H1 (cell line): ENCODE measurements at places on chromosomes 2 and 18.

GRCh38 chr2:158600155-158600802 is 143.5 kb downstream of the PKP4 start:
- no peak for DNase-seq

DNA sequence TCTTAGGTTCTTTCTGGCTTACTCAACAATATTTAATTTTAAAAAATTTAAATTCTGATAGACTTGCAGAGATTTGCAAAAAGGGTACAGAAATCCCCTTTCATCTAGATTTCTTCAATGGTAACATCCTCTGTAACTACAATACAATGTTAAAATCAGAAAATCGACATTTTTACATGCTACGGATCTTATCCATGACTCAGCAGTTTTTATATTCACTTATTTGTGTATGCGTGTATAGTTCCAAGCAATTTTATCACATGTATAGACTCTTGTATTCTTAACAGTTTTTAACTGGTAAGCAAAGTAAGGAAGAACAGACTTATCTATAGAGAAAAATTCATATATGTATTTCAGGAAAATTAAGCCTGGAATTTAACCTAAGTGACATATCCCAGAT is 256.1 kb upstream of the MEX3C start:
- no peak for DNase-seq

DNA sequence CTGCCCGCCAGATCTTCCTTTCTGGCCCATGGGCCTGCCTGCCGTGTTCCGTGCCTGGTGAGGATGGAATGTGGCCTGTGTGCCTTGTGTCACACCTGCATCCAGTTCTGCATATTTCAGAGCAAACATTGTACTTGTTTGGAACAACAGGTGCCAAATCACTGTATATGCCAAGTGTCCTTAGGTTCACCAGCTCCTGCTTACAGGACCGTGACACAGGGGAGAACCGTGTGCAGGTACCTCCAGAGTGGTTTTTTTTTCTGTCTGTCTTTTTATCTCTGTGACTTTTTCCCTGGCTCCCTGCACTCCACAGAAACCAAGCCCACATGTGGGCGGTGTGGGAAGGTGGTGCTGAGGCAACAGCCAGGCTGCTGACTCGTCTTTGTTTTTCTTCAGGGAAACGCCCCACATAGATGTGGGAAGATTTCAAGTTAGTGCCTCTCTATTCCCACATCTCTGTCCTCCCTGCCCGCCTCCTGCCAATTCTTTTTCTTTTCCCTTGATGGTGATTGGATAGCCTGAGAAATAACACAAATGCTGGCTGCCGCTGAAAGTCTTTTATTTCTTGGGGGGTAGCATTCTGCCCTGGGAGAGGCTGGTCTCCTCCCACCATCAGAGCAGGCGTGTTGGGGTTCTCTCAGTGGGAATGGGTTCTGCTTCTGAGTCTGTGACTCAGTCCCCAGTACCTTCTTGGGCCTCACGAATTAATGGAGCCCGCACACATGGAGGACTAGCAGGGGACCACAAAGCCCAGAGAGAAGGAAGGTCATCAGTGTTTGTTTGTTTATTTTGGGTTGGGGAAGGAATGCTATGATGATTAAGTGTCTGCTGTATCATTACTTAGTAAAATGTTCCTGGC is 21.4 kb downstream of the GRHL1 start:
- DNase-seq = no peak

DNA sequence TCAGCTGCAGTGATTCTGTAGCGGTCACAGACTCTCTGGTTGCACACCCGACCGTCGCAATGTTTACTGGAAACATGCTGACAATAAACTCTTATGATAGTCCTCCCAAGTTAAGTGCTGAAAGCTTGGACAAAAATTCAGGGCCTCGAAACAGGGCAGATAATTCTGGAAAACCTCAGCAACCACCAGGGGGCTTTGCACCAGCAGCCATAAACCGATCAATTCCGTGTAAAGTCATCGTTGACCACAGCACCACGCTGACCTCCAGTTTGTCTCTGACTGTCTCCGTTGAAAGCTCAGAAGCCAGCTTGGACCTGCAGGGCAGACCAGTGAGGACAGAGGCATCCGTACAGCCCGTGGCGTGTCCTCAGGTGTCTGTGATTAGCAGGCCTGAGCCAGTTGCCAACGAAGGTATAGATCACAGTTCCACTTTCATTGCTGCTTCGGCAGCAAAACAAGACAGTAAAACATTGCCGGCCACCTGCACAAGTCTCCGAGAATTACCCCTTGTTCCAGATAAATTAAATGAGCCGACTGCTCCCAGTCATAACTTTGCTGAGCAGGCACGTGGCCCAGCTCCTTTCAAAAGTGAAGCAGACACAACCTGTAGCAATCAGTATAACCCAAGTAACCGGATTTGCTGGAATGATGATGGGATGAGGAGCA is 166.1 kb downstream of the ASXL3 start:
- no peak for DNase-seq

- DNase-seq = no peak
These were observed 56.4 kb upstream of the VRK2 start for GRCh38 chr2:57990118-57990725.

GRCh38 chr2:10256515-10257031 is 46.1 kb upstream of the HPCAL1 start:
- no peak for DNase-seq

GRCh38 chr2:182301093-182301492 is 125.7 kb downstream of the PDE1A start:
- no peak for DNase-seq

- DNase-seq = no peak
These were observed 71.6 kb downstream of the TFCP2L1 start for GRCh38 chr2:121213386-121213785.

GRCh38 chr2:41784496-41784895 is 263.3 kb upstream of the PKDCC start:
- DNase-seq = no peak

DNA sequence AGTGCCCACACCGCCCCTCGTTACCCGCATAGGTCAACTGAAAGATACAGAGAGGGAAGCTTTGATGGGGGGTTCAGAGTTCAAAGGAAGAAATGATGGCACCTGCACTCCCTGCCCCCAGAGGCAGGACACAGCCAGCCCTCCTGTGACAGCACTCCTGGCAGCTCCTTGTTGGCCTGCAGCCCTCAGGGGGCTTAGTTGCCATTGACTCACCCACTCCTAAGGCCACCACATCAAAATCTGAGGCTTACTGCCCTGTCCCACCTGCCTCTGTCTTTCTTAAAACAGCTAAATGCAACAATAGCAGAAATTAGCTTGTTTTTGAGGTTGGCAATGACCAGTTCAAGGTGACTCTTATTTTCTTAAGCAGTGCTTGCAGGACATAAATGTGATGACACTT is 31.6 kb upstream of the SLC35F6 start:
- DNase-seq = no peak

- DNase-seq = no peak
These were observed 57.7 kb upstream of the MAP4K3 start for GRCh38 chr2:39494784-39495251.

DNA sequence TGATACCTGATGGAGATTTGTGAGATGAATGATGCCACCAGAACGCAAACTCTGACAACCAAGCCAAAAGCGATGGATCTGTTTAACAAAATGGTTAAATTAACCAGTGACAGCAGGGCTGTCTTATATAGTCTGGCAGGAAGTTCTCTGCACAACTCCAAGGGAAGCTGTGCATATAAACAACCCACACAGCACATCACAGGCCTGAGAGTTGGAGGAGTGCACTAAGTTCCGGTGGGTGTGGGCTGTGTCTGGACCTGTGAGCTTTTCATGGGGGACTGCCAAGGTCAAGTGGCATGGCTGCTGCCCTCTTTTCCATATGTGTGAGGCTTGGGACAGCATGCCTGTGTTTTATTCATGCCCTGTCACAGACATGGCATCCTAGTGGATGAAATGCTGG is 414.6 kb upstream of the TRIB2 start:
- no peak for DNase-seq

GRCh38 chr2:201631041-201631440 is 12.3 kb downstream of the TMEM237 start:
- no peak for DNase-seq

DNA sequence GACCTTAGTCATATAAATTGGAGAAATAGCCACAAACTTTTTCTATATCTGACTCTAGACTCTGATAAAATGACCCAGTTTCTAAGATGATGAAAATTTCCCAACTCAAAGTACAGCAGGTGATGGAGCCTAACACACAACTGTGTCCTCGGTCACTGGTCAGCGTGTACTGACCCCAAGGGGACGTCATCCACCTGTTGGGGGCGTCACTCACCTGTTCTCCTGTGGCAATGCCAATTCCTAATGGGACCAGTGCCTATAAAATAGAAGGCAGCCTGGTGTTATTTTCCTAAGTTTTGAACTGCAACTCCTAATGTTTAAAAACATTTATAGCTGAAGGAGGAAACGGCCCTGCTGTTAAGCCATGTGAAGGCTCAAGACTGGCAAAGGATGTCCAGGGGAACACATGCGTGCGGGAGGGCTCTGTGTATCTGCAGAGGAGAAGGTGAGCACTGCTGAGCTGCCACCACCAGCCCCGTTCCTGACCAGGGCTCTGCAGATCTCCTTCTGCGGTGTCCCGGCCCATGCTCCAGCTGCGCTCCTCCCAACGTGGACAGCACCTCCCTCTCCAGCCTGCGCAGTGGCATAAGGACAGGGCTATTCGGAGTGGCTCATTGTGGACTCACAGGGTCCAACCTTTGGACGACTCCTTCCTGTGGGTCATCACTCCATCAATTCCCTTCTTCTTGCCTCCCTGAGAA is 21.2 kb downstream of the TYMS start:
- DNase-seq = no peak

DNA sequence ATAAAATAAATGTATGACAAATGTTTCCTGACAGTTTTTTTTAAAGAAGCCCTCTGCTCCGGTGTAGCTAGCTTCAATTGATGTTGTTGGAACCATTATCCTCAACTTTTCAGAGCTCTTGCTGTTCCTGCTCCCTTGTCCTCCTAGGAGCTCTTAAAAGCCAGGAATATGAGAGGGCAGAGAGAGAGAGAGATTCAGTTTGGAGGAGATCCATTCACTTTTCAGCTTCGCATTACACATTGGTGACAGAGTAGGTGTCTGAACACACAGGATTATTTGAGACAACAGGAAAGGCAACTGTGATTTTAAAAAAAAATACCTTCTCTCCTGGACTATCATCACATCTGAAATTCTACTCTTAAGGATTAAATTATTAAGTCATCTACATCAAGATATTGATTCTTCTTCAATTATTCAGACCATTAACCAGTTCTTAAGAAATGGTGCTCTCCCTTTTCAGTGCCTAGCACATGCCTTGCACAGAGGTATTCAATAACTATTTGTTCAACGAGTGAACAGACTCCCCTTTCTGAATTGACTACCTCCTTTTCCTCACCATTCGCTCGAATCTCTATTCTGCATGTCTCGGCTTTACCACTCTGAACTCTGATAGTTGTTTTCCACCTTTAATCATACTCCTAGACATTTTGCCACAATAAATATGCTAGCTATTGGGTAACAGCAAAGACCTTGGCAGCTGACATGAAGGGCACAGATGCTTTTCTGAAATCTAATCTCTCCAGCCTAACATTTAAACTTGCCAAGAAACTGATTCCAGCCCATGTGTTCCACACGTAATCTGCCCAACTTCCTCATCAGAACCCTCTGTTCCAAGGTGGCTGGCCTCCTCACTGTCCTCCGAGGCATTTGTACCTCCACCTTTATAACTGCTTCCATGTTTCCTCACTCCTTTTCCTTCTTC is 28.6 kb upstream of the SLC35F5 start:
- DNase-seq = no peak

GRCh38 chr2:30024281-30024680 is 102.9 kb upstream of the ALK start:
- no peak for DNase-seq

DNA sequence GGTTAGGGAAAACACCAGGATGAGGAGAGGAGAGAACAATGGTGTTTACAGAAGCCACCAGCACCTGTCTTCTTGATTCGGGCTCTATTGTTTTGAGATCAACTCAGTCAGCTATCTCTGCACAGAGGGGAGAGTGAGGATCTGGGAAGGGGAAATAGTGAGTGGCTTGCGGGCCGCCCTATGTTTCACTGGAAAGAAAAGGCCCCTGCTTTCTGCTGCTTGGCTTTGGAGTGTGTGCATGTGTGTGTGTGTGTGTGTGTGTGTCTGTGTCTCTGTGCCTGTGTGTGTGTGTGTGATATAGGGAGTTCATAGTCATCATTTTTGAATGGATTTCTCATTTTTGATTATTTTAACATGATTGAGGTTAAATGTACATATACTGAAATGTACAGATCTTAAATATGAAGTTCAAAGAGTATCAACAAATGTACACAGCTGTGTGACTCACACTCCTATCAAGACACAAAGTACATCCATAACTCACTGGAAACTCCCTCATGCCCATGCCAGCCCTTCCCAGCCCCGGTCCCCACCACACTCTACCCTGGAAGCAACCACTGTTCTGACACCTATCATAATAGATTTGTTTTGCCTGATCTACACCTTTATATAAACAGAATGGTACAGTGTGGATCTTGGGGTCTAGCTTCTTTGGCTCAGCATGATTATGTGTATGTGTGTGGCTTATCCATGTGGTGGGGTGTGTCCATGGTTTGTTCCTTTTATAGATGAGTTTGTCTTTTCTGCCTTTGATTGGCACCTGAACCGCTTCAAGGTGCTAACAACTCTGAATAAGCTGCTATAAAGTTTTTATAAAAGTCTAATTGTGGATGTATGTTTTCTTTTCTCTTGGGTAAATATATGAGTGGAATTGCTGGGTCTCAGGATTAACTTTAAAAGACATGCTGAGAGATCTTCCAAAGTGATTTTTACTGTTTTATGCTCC is 258.3 kb downstream of the SETBP1 start:
- no peak for DNase-seq
